Stimulated activated CD8-positive, alpha-beta memory T cell treated with anti-CD3 and anti-CD28 coated beads, Interleukin-7, amount 100 ng/mL, for 24 hours (primary cell): ENCODE measurements at places on chromosomes 12 and 14.

DNA sequence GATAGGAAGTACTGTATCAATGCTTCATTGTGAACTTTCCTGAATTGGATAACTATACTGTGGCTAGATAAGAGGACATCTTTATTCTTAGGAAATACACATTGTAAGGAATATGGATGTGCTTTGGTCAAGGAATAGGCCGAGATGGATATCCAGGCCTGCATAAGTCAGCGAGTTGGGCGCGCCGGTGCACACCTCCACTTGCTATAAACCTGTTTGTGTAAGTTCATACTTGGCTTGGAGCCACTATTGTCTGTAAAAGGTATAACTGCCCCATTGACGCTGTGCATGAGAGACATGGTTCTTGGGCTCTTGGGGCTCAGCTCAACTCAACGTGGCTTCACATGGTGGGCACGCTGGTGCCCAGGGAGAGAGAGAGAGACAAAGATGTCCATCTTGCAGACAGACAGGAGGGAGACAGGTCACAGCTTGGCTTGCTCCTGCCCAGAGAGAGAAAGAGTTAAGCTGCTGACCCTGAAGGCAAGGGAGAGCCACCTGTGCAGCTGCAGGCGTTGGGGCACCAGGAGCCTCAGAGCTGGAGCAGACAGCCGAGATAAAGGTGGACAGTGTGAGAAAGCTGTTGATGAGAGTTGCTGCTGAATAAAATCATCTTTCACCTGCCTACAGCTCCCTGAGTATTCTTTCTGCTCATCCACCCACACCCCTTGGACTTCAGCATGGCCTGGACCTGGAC is 34.1 kb upstream of the COCH start:
- DNase-seq = no peak

DNA sequence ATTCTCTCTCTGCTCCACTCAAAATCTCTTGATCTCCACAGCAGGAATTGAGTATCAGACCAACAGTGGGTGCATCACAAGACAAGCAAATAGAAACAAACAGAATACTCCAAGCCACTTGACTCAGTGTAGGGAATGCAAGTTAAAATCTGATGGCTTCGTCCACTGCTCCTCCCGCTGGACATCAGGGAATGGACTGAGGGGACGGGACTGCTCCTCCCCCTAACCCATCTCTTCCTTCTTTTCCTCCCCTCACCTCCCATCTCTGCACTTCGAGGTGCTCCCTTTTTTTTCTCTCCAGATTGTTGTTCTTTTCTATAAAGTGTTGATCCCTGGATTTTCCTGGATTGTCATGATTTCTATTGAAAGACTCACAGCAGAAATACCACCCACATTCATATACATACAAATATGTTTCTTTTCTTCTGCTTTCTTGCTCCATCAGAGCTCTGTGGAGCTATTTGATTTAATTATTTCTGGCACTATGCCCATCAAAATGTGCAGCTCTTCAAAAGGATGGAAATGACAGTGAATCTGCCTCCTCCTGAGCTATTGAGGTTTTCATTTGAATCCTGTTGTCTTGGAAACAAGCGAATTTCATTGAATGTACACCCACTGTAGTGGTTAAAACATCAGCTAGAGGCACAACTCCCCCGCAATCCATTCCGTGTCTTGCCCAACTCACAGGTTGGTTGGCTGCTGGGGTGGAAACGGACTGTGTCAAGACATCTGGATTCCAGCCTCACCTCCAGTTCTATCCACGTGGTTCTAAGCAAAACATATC is 199.7 kb downstream of the SPTSSA start:
- no peak for DNase-seq

DNA sequence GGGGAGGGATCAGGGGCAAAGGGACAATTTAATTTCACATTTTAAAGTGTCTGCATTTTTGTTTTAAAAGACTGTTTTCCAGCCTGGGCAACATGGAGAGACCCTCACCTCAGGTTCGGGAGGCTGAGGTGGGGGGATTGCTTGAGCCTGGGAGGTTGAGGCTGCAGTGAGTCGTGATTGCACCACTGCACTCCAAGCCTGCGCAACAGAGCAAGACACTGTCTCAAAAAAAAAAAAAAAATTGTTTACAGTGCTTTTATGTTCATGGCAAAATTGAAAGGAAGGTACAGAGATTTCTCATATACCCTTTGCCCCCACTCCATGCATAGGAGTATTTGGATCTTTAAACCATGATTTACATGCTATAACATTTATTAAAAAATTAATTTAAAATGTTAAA is 16.4 kb upstream of the HVCN1 start:
- no peak for DNase-seq

- DNase-seq = no peak
These were observed 364.1 kb upstream of the E2F7 start for GRCh38 chr12:77429426-77429825.

GRCh38 chr12:2166696-2167095 is 113.9 kb downstream of the CACNA1C start:
- no peak for DNase-seq
